SK-N-SH treated with all-trans-retinoic acid at 6 μM for 48 hours (cell line): ENCODE measurements at places on chromosomes 6 and 20.
A peak's percentile ranks its signal among the peaks of the same experiment; 100 is the strongest.

DNA sequence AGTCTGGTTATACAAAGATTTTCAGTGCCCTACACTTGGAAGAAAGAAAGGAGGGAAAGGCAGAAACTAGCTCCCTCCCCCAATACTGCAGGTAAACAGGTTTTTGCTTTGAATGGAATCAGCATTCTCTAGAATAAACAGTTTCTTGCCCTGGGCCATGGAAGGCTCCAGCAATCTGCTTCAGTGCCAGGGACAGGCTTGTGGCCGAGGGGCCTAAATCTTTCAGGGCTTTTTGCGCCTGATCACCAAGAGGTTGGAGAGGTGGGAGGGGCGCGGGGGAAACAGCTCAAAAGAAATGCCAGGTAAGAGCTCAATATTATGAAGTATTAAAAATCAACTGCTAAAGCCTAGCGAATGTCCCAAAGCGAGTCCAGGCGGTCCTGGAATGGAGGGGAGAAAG lies 23.8 kb downstream of the TFAP2B start:
- no peak for ATAC-seq

DNA sequence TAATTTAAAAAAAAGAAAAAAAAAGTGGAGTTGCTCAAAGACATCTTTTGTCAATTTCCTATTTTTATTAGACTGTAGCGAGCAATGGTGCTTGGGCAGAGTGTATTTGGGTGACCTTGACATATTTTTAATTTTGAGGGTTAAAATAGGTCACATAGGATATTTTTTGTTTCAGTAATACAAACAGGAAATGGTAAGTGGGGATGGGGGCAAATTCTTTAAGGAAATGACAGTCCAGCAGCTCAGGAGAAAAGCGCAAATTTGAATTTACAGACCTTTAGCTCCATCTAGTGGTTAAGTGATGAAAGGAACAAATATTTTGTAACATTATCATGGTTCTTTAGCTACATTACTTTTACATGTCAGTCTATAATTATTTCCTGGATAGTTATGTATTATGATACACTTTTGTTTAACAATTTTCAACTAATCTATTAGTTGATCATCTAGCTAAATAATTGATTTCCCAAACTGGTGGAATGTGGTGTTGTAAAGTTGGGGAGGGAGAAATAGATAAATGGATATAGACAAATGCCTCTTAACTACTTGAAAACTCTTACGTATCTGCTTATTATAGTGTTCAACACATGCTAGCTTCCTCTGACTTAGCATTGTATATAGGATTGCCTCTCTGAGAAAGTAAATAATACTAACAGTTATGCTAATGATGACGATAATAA lies 10.0 kb downstream of the CITED2 start:
- ATAC-seq = peak; percentile 31

DNA sequence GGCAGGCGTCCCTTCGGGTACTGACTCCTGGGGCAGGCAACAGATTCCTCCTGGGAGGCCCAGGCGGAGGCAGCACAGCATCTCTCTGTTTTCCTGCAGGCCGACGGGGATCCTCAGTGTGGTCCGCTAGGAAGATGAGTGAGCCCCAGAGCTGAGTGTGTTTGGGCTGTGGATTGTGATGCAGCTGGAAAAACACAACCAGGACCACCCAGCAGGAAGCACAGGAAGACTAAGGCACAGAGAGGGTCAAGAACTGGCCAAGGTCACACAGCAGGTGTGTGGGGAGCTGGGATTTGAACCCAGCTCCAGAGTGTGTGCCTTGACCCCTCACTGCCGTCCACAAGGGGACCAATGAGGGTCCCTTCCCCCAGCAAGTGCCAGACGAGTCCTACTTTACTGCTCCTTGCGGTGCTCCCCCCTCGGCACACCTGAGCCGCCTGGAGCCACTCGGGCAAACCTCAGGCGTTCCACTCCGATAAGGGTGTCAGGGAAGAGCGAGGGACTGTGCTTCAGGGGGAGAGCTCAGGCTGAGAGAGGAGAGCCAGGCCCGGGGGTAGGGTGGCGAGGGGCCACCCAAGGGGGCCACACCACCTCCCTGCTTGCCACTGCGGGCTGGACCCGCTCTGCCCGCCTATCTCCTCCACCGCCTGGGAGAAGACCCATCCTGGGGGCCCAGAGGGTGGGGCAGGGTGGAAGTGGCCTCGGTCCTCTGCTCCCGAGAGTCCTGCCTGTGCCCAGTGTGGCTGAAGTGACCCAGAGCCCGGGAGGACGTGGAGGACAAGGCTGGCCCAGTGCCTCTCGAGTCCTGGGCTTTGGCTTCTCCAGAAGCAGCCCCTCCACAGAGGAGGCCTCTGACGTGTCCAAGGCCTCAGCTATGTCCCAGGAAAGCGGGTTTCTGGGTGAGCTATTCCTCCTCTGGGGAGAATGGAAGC lies 63.3 kb downstream of the YTHDF1 start:
- no peak for ATAC-seq

DNA sequence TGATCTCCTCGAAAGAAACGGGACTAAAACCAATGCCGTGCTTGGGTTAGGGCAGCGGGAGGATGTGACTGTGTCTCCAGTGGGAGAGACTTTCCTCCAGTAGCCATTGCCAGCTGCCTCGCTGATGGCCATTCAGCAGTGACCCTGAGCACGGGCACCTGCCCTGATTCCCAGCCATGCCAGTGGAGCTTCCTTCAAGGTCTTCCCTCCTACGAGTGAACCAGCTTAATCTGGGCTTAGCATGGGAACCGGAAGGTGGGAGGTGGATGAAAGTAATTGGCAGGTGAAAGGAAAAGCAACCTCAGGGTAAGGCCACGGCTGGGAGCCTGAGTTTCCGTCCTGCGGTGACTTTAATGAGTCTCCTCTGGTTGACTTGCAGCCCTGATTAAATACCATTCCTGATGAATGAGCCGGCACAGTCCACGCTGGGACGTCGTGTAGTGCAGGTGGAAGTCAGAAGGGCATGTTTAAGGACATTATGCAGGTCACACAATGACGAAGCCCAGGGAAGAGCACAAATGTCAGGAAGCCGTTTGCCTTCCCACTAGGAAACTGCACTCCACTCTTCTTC lies 813.5 kb downstream of the QKI start:
- ATAC-seq = no peak

GRCh38 chr6:104428184-104428583 lies 431.5 kb downstream of the HACE1 start:
- no peak for ATAC-seq

GRCh38 chr20:58714340-58714922 lies 21.8 kb downstream of the NPEPL1 start:
- ATAC-seq = no peak; the same call in 1 of the 3 replicates

- no peak for ATAC-seq
These were observed 16.3 kb downstream of the ROS1 start for GRCh38 chr6:117409420-117409819.
